Posterior cingulate gyrus (tissue), 11 donors: ENCODE measurements at places on chromosomes 7 and 10.

GRCh38 chr7:42065942-42066341 lies 171.1 kb downstream of the GLI3 start:
- DNase-seq = no peak

GRCh38 chr7:124030964-124031363 lies 1.9 kb downstream of the TMEM229A start:
- no peak for DNase-seq

DNA sequence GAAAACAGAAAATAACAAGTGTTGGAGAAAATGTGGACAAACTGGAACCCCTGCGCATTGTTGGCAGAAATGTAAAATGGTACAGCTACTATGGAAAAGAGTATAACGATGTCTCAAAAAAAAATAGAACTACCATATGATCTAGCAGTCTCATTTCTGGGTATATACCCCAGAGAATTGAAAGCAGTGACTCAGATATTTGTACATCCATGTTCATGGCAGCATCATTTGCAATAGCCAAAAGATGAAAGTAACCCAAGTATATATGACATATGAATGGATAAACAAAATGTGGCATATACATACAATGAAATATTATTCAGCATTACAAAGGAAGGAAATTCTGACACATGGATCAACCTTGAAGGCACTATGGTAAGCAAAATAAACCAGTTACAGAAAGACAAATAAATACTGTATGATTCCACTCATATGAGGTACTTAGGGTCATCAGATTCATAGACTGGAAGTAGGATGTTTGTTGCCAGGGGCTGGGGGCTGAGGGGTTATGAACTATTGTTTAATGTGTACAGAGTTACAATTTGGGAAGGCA lies 4.9 kb downstream of the NRCAM start:
- no peak for DNase-seq

GRCh38 chr10:100774223-100774622 lies 28.8 kb downstream of the PAX2 start:
- no peak for DNase-seq

- no peak for DNase-seq
Observed at GRCh38 chr10:87598700-87599099, 61.0 kb upstream of the PAPSS2 start.

- DNase-seq = no peak
Observed at GRCh38 chr7:109276348-109276747, 706.7 kb downstream of the DNAJB9 start.

- DNase-seq = peak; percentile 31
Observed at GRCh38 chr7:90709501-90710465, 113.7 kb downstream of the CDK14 start.

DNA sequence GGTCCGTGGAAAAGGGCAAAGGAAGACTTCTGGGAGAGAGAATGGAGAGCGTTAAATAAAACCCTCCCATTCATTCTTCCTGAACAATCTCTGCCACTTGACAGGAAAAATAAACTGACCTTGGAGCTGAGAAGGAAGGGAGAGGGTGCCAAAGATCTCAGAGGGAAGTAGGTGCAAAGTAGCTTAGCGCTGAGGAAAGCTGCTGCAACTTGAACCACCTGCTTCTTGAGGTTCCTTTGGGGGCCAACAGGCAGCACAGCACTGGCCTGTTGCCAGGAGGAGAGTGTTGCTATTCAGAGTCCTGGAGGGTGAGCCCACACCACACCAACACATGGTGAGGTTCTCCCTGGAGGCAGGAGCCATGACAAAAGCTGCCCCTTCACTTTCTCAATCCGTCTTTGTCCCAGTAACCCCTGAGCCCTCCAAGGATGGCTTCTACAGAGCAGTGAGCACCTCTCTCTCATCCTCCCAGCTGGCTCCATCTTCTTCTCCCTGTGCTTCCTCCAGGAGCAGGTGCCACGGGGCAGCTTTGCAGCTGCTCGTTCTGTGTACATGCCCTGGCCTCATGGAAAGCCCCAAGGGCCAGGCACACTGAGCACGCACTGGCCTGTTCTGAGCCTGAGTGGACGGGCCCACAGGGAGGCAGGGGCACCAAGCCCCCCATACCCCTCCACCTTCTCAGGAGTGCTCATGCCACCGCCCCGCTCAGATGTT lies 101.3 kb downstream of the STRA8 start:
- DNase-seq = no peak

DNA sequence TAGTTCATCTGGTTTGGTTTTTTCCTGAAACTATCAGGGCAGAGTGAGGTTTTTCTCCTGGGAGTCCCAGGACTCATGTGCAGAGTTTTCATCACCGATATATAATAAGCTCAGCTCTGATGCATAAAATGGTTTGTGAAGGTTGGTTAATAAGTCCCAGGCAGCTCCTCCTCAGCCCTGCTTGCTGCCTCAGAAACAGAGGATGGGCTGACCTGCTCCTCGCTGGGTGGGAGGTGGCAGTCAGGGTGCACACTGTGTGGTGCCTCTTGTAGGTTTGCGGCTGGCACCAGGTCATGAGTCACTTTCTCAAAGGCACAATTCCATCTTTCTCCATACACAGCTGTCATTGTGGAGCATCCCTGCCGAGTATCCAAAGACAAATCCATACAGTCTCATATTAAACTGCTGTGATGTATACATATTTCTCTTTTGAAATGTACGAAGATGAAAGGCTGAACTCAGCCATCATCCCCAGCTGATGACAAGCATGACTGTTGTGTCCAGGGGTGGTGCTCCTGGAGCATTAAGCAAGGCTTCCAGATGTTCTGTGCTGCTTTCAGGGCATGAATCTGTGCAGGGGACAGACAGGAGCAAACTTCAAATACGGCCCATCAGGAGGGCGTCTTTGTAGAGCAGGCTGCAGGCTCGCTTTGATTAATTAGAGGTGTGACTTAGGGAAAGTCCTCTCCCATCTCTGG lies 125.7 kb upstream of the NPS start:
- DNase-seq = no peak

DNA sequence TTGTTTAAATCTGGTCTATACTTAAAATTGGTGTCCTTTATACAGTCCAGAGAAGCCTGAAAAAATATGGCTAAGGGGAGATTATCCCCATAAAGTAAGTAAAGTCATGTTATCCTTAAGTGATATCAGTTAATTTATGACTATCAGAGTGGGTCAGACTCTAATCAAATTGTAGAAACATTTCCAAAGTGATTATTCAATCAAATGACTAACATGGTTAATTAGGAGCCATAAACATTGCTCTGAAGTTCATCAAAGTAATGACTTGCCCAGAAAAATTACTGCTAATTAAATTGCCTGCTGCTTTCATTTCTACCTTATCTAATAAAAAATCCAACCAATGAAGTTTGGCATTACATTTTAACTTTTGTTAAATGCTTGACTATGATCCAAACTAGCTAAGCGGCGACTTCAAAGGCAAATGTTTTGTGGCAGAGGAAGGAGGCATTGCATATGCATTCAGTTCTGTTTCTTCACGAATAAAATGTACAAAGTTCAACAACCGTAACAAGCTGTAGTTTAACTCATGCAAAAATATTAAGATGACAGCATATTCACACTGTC lies 76.7 kb downstream of the ETV1 start:
- DNase-seq = no peak

DNA sequence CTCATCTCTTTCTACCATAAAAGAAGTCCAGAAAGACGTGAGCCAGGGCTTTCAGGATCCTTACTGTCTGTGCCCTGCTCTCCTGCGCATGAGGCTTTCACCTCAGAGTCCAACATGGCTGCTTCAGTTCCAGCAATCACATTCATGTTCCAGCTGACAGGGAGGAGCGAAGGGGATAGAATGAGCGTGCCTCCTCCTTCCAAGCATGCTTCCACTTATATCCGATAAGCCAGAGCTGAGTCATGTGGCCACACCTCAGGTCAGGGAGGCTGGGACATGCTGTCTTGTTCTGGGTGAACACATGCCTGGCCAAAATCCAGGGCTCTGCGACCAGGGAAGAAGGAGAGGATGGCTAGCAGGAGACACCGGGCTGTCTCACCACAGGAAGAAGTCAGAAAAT lies 248.2 kb downstream of the SKAP2 start:
- peak; percentile 82 for DNase-seq

DNA sequence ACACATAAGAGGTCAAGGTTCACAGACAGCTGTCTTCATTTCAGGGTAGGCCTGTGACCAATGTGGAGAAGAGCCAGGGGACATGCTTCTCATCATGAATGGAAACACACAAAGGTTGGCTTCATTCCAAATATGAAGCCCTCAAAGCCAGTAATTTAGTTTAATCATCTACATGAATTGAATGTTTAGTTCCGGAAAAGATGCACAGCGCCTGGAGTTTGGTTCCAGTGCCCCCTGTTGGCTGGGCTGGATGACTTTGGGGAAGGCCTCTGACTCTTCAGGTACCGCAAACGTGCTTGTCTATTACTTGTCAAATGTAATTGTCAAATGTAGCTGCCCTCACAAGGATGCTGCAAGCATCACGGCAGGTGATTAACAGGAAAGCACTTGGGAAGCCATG lies 130.7 kb downstream of the ADRA2A start:
- DNase-seq = no peak

DNA sequence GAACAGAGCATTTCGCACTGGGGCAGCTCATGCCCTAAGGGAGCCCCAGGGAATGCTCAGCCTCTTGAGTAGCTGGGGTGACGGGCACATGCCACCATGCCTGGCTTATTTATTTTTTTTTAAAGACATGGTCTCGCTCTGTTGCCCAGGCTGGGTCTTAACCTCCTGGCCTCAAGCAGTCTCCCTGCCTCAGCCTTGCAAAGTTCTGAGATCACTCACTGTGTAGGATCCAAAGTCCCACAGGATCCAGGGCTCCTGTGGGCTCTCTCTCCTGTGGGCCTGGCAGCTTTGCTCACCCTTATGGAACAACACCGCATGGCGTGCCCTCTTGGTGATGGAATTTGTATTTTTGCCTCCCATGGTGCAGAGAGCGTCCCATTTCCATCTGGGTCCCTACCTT lies 34.0 kb downstream of the TMEM120A start:
- no peak for DNase-seq

DNA sequence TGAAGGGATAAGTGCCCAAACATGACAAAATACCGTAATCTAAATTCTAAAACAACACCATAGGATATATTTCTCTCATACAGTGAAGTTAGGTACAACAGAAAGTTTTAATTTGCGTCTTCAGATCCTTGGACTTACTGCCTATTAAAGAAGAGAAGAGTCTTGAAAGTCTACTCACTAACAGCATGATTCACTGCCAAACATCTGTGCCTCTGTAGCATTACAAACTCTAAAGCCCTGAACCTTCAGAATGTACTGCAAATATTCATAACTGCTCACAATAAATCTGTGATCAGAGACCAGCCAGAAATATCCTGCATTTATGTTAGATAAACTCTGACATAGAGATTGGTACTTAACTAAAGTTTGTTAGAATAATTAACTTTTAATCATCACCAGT lies 365.3 kb downstream of the PARD3 start:
- DNase-seq = no peak

- DNase-seq = no peak
Observed at GRCh38 chr7:6556196-6556595, 4.9 kb upstream of the GRID2IP start.

GRCh38 chr7:97971120-97971989 lies 18.6 kb downstream of the OCM2 start:
- DNase-seq = no peak

DNA sequence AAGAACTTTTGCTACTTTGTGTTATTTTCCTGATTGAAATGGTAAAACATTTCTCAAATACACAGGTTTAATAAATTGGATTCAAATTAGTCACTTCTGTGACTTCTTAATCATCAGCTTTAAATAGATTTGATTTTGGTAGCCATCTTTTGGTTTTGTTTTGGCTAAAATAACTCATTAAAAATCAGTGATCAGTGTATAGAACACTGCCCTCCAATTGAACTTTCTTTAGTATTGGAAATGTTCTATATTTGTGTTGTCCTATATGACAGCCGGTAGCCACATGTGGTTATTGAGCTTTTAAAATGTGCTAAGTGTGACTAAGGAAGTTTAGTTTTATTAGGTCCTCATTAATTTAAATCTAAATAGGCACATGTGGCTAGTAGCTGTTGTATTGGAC lies 50.4 kb downstream of the GLCCI1 start:
- DNase-seq = no peak

DNA sequence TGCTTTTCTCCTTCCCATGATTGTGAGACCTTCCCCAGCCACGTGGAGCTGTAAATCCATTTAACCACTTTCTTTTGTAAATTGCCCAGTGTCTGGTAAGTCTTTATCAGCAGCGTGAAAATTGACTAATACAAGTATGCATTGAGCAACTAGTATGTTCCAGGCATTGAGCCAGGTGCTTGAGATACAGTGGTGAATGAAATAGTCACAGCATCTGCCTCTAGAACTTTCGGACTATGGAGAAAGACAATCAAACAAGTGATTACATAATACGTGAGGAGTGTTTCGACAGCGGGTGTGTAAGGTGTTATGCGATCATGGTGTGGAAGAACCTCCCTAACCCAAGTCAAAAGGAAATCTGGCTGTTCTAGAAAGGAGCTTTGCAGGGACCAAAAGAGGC lies 21.6 kb upstream of the NUP205 start:
- no peak for DNase-seq

- DNase-seq = no peak
Observed at GRCh38 chr10:47021850-47022249, 110.6 kb downstream of the PTPN20 start.

DNA sequence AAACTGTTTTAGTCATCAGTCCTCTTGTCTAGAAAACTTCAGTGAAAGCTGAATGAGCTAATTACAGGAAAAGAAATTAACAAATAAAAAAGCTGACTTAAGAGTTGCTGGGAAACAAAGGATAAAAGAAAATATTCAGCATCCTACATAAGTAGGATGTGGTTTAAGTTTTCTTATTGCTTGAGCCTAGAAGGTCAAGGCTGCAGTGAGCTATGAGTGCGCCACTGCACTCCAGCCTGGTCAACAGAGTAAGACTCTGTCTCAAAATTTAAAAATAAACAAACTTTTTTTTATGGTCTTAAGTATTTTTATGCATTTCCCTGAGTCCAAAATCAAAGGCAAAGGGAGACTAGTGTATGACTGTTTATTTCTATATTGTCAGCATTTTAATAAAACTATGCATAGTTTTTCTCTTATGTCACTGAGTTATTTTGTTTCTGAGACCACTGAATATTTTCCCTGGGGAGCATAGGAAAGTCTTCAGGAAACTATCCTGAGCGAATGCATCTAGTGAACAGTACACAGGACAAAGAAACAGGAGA lies 40.0 kb upstream of the LRRN3 start:
- no peak for DNase-seq

DNA sequence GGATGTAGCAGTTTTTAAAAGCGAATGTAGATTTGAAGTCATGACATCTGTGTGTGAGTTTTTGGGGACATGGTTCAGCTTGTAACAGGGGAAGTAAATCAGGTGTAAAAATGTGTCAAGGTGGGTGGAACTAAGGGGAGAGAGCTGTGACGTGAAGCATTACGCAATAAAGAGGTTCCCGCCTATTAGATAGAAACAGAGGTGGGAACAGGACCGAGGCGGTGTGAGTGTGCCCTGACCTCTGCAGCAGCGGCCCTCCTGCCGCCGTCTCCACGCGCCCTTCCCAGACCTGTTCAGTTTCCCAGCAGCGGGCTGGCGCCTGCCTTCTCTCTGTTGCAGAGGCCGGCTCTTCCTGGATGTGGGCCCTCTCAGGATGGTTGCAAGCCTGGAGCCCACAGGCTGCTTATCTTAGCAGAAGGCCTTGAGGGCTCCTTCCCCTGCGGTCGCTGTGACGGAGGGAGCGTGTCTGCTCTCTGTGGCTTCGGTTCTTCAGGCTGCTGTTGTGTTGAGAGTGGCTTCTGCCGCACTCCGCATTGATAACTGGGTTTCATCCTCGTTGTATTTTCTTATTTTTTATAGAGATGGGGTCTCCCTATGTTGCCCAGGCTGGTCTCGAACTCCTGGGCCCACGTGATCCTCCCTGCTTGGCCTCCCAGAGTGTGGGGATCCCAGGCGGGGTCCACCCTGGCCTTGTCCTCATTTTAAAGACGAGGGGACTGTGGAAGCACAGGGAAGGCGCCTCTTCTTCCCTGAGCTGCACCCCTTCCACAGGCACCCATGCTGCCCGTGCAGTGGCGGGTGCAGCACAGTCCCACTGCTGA lies 65.0 kb downstream of the DNAJB6 start:
- DNase-seq = no peak
